ENCODE measurements at places on chromosomes 7 and 10.

- no peak for DNase-seq
Measured at GRCh38 chr7:70193514-70193913, 595.2 kb downstream of the AUTS2 start.

DNA sequence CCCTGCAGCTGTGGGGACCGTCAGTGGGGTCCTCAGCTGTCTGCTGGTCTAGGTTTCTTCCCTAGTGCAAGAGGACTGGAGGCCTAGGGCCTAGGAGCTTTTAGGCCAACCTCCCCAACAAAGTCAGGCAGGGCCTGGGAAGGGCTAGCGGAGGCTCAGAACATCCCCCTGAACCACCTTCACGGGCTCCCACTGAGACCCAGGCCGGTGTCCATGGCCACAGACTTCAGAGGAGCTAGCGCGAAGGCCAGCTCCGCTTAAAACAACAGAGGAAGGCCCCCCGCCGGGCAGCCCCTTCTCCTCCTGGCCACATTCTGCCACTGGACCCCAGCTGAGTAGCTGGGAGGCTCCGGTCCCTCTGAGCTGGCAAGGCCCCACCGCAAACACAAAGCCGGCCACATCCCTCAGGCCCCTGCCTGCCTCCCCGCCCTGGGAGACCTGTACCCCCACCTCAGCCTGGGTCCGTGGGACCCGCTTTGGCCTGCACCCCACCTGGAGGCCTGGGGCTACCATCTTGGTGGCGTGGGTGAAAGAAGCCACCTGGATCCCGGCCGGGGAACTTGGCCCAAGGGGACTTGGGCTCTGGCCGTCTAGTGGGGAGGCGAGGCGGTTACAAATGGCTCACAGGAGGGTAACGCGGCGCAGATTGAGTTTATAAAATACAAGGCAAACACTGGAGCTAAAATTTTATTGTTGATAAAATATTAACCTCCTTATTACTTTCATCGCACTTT lies 5.4 kb upstream of the UNCX start:
- DNase-seq = no peak

GRCh38 chr7:46486256-46487206 lies 565.5 kb upstream of the IGFBP3 start:
- no peak for DNase-seq

DNA sequence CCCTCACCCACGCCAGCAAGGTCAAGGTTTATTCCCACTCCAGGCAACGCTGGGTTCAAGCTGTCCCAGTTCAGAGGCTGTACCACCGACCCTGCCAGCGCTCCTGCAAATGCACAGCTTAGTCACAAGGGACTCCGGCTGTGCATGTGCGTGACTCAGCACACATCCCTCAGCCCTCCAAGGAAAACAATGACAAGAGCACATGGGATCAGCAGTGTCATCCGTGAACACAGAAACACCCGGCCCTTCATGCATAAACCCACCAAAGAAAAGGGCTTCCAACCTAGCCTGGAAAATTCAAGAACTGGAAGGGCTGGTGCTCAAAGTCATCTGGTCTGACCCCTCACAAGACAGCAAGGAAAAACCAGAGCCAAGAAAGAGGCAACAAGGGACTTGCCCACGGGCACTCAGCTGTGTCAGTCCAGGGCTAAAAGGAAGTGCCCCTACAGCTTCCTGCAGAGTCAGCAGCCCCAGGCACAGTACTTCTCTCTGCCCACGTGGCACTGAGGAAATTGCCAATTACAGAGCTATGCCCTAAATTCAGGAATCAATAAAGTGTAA lies 106.1 kb downstream of the KCNMA1 start:
- DNase-seq = no peak

DNA sequence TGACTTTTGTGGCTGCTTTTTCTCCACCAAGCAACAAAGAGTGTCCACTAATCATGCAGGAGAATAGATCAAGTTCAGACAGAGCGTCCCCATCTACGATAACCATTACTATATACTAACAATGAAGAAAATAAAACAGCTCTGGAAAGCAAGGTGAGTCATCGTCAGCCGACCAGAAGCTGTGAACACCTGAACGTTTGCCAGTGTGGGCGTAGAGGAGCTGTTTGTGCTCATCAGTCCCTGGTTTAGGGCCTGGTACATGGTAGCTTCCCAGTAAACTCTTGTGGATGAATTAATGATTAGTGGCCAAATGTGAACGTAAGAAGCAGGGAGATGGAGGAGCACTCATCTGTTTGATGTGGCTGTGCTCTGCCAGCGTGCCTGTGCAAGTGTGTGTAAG lies 180.7 kb downstream of the EVX1 start:
- no peak for DNase-seq

DNA sequence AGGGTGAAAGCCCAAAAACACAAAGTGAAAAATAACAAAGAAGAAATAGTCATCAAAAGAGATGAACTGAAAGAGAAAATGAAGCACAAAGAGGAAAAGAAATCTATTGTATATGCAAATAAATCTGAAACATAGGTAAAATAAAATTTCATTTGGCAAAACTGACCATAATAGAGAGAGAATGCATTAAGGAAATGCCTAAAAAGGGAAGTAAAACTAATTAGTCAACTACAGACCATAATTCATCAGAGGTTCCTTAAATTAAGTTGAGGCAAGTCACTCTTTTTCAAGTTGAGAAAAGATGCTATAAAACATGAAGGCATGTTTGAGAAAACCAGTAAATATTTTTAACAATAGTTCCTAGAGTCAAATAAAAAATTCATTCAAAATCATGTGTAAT lies 233.3 kb downstream of the LRRN3 start:
- no peak for DNase-seq

- DNase-seq = no peak
Measured at GRCh38 chr10:74683067-74683466, 143.3 kb upstream of the KAT6B start.

GRCh38 chr10:78391585-78391984 lies 357.9 kb downstream of the RPS24 start:
- DNase-seq = no peak

- DNase-seq = no peak
Measured at GRCh38 chr10:11901833-11902475, 78.8 kb downstream of the PROSER2 start.

GRCh38 chr7:130505753-130506152 lies 13.9 kb downstream of the MEST start:
- no peak for DNase-seq

GRCh38 chr10:117373823-117374505 lies 1.3 kb downstream of the PDZD8 start:
- no peak for DNase-seq

DNA sequence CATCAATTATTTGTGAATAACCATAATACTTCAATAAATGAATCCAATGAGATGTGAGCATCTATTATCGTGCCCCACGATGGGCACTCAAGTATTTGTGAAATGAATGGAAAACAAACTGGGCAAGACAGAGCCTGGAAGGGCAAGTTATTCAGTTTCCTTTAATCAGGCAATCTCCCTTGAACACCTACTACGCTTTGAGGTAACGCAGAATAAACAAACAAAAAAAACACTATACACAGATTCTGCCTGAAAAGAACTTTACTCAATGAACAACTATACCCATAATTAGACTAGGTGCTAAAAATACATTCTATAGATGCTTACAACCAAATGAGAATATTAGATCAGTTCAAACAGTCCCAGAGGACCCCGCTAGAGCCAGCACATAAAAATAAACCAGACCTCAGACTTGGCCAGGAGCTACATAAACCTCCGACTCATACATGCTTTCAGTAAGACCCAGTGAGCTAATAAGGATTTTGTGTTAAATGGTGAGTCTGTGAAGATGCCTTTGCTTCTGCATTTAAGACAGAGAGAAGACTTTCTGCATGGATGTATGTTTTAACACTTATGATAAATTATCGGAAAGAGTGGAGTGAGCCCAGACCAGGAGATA lies 121.3 kb downstream of the MPP7 start:
- no peak for DNase-seq

GRCh38 chr7:1444214-1444924 lies 14.9 kb downstream of the MICALL2 start:
- no peak for DNase-seq

DNA sequence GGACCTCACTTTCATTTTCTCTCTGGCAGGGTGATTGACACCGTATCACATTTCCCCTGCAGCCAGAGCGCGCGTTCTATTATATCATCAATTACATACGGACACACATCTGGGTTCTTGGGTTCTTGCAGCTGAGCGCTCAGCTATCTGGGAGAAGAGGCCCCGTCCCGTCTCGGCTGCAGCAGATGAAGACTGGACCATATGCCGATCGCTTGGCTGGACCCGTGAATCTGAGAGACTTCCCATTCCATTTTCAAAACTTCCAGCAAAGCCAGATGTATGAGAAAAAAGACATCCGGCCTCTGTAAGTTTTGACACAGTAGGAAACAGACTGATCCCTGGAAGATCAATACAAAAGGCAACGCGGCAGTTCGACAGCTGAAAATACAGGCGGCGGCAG lies 99.8 kb downstream of the JCAD start:
- DNase-seq = no peak

DNA sequence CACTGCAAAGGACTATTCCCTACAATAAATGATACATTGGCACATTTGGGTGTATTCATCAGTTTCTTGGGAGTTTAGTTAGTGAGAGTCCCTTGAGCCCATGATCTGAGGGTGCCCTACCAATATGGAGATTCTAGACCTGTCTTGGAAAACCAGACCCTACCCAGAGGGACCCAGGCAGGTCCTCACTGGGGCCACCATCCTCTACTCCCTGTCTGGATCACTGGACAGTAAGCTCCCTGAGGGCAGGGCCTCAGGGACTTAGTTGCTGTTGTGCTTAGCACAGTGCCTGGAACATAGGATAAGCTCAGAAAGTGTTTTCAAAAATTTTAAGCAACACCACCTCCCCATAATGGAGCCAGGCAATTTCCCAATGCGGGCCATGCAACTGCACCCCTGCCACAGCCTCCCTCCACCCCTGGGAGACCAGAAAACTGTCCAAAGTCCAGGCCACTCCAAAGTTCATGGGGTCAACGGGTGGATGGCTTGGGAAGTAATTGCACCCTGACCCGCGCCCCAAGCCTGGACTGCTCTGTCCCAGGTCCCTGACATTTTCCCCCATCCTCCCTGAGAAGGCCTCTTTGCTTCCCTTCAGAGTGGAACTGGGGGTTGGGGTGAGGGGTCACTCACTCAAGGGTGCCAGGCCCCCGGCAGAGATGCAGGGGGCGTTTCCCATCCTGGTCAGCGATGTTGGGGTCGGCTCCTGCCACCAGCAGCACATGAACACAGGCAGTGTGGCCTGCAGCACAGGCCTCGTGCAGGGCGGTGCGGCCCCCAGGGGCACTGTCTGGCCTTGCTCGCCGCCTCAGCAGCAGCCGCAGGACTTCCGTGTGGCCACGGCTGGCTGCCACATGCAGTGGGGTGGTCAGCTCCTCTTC lies 1.0 kb downstream of the ASB10 start:
- DNase-seq = no peak

- DNase-seq = peak; percentile 27
Measured at GRCh38 chr7:128322040-128322643, 21.6 kb downstream of the RBM28 start.

DNA sequence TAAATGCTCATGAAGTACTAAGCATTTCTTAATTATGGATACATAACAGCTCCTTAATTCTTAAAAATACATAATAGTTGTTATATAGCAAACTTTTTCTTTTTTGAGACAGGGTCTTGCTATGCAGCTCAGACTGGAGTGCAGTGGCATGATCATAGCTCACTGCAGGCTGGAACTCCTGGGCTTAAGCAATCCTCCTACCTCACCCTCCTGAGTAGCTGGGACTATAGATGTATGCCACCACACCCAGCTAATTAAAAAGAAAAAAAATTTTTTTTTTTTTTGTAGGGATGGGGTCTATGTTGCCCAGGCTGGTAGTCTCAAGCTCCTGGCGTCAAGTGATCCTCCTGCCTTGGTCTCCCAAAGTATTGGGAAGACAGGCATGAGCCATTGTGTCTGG lies 30.9 kb downstream of the IRF5 start:
- no peak for DNase-seq

GRCh38 chr7:1931256-1931950 lies 261.3 kb downstream of the ELFN1 start:
- no peak for DNase-seq

- DNase-seq = no peak
Measured at GRCh38 chr10:67385089-67385488, 310.9 kb downstream of the CTNNA3 start.

DNA sequence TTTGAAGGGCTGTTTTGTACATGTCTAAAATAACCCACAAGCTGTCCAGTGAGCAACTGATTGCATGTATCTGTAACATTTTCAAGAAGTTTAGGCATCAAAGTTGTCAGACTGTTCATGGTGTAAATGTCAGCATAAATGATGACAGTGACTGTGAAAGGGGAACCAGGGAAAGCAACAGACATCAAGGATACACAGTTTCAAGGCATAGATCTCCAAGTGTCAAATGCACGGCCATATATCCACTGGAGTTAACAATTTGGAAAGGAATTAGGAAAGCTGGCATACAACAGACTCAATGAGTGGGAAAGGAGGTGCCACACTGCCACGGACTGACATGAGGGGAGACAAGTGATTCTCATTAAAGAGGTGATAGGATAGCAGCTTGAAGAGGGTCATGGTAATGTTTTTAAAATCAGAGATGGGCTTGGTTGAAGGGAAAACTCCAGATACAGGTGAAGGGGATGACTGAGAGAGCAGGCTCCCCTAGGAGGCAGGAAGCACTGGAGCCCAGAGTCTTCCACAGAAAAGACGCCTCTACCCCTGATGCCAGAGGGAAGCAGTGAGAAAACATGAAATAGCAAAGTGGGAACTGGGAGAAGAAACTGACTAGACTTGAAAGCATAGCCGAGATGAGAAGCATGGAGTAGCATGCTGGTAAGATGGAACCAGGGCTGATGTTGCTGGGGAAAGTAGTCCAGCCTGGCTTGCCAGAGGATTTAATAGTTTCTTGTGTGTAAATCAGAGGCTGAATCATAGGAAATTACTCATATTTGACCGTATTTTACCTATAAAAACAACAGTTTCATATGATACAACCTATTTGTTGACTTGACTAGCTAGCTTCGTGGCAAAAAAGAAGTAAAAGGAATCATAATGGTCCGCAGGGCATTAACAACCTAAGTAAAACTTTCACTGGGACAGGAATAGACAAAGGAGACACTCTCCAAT lies 18.6 kb downstream of the NSMCE4A start:
- DNase-seq = no peak

DNA sequence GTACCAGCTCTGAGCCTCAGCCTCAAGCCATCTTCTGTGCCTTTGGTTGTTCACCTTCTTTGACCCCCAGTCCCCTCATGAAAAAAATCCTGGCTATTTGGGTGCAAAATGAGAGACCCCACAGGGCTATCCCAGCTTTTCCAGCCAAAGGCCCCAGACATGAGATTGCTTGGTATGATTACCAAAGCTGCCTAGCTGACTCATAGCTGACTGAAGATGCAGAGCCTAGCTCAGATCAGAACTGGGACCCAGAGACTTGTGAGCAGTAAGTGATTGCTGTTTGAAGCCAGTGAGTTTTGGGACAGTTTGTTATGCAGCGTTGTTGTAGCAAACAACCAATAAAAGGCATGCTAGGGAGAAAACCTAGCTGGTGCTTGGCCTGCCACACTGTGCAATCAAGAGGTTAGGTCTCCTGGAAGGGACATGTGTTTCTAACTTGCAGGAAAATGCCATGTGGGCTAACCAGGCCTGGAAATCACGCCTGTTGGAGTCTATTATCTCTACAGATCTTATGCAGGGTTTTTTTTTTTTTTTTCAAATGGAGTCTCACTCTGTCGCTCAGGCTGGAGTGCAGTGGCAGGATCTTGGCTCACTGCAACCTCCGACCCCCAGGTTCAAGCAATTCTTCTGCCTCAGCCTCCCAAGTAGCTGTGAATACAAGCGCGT lies 48.0 kb upstream of the DAGLB start:
- no peak for DNase-seq
